Kidney tubule cell (primary cell): ENCODE measurements at places on chromosomes 13 and 19.

DNA sequence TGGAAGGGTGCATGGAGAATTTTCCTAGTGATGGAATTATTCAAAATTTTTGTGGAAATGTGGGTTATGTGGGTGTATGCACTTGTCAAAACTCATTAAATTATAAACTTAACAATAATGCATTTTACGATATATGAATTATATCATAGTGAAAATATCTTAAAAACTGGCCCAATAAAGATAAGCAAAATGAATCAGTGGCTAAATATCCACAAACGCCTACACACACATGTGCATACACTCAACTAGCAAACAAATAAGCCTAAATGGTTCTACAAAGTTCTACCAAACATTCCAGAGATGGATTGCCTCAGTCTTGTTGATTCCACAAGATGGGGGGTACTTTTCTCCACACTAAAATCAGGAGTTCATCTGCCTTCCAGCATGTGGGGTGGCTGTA, 349.5 kb downstream of the TSHZ3 start:
- no peak for DNase-seq

- no peak for DNase-seq
Measured at GRCh38 chr19:35069696-35070095, 28.2 kb downstream of the HPN start.

- no peak for DNase-seq
Measured at GRCh38 chr13:110583178-110583865, 21.8 kb upstream of the RAB20 start.

DNA sequence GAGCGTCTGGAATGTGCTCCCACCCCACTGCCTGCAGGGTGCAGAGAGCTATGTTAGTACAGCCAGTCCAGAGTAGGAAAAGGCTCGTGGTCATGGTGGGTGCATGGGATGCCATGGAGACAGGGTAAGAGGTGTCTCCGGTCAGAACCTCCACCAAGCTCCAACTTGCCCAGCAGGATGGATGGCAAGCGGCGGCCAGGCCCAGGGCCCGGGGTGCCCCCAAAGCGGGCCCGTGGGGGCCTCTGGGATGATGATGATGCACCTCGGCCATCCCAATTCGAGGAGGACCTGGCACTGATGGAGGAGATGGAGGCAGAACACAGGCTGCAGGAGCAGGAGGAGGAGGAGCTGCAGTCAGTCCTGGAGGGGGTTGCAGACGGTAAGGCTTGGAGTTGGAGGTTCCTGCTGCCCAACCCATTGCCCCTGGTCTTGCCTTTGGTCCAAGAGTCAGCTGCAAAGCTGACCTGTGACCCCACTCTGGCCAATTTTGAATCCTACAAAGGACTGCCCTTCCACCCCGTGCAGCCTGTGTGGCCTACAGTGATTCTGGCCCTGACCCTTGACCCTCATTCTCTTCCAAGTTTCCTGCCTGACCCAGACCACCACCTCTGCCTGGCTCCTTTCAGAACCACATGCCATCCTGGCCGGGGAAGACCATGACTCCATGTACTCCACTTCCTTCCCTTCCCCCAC, 14.7 kb downstream of the POLD1 start:
- DNase-seq: no peak

DNA sequence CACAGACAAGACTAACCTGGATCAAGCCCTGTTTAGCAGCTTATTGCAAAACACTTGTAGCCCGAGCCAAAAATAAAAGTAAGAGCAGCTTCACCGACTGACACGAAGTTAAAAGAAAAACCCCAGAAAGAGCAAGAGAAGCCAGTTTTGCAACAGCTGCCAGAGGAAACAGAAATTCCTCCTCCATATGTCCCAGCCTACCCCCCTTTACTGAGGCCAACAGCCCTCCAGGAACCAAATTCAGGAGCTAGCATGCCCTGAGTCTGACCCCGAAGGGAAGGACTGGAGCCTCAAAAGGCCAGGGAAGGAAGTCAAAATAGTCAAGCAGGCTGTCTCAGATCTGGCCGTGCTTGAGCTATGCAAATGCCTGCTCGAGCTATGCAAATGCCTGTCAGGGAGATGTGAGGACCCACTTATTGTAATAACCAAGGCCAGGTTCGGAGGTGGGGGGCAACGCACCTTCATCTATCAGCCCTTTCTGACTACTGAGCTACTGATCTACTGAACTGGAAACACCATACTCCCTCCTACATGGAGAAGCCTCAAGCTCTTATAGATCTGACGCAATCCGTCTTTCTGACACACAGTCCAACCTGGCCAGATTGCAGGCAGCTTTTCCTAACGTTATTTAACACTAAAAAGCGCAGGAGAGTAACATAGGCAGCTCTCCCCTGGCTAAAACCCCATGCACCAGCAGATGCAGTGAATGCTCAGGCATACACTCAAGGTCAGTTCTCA, 6.7 kb downstream of the SIGLEC11 start:
- DNase-seq: no peak

GRCh38 chr13:75480671-75481175, 1.2 kb downstream of the TBC1D4 start:
- peak; percentile 81 for DNase-seq

DNA sequence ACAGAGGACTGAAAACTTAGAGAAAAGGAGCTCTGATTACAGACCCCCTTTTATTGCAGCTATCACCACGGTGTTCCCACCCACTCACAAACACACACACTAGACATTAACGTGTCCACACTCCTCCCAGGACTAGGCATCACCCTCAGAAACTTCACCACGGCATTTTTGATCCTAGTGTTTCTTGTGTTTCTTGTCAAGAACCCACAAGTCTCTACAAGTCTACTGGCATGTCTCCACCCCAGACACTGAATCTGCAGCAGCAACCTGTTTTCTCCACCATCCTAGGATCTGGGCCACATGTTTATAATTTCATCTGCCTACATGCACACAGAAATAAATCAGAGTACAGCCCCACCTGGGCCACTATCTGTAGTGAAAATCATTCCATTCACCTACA, 4.3 kb downstream of the ZNF486 start:
- DNase-seq: no peak
